Fibroblast of villous mesenchyme (primary cell): ENCODE measurements at places on chromosomes 2 and 18.

DNA sequence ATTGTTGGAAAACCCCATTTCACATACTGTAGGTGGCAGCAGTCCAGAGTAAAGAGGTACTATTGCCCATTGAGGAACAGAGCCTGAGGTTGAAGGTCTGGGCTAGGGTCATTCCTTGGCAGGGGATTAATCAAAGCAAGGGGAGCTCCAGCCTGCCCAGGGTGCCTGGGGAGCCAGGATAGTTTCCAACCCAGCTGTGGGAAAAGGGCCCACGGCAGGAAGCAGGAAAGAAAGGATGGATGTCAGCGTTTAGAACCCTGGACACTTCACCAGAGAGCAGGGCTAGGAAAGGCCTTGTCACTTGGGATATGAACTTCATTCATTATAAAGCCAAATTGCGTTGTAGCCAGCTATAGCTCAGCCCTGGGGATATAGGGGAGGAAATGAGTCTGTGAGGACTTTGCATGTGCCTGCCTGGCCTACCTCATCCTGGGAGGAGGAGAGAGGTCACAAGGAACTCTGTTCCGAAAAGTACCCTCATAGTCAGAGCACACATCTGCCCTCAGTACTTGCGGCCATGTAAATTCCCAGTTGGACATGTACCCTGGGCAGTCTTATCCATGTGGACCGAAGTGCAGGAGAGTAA, 140.2 kb upstream of the COPS8 start:
- DNase-seq = no peak

- DNase-seq = no peak
These were observed 257.7 kb downstream of the LOXHD1 start for GRCh38 chr18:46399303-46399702.

- peak; percentile 44 for DNase-seq
These were observed 310.9 kb upstream of the COL3A1 start for GRCh38 chr2:188663301-188663700.

- no peak for DNase-seq
These were observed 32.6 kb downstream of the MAP2 start for GRCh38 chr2:209456489-209456888.

- DNase-seq = no peak
These were observed at the start of gene CHST9 for GRCh38 chr18:27185025-27185763. Gene CHST9, minus strand, starts transcription at chr18:27185308. Its CDS starts 42,499 bp downstream, at chr18:27142809.

- DNase-seq = no peak
These were observed 92.3 kb upstream of the RANBP2 start for GRCh38 chr2:108626995-108627394.

GRCh38 chr2:190834890-190835208, 45.8 kb upstream of the GLS start:
- DNase-seq = no peak

DNA sequence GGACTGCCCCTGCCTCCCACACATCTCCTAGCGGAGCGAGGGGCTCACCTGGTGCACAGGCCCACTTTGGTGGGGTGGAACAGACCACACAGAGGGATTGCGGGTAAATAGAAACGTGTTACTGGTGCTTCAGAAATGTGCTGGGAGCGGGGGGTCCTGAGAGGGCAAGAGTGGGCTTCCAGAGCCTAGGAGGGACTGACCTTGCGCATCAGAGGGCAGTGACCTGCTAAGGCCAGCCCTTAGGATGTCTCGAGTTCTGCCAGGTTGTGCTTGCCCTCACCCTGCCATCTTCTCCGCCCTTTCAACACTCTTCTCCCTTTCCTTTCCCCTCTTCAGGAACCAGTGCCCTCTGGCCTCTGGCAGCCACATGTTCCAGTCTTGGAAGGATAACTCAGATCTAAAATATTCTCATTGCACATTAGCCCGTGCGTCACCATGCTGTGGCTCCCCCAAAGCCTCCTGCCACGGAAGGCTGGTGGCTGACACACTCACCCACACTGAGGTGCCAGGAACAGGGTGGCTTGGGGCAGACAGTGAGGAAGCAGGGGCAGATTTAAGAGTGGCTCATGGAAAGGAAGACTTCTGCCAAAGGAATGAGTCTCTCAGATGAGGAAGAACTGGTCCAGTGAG, 89.6 kb downstream of the MCFD2 start:
- peak; percentile 61 for DNase-seq

DNA sequence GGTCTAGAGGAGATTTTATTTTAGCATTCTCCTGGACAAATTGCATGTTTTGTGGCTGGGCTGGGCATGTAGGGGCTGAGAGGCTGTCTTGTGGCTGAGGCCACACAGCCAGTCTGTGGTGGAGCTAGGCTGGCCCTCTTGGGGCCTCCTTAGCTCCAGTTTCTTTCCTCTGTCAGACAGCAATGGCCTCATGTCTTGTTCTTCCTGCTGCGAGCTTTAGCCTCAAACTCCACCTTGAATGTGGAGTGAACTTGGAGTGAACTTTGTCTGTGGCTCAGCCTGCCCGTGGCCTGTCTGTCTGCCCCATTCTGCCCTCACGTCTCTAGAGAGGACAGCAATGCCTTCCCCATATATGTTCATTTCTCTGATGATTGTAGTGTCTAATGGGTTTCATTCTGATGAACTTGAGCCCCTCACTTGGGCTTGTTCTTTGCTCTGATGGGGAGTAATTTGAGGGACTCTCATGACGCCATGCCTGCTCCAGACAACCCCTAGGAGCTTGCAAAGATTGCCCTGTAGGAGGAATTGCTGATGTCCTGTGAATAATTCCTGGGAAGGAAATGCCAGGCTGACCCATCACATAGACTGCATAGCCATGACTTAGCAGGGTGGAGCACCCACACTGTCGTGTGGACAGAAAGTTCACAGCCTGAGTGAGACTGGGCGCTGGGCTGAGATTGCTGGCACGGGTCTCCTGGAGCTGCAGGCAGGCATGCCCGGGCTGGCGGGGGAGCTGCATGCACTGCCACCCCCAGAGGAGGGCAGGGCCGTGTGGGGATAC, 42.6 kb downstream of the ASAP2 start:
- DNase-seq = peak; percentile 75

- no peak for DNase-seq
These were observed 373.6 kb upstream of the TRIB2 start for GRCh38 chr2:12343141-12343540.

- DNase-seq = no peak
These were observed 202.4 kb downstream of the KLHL29 start for GRCh38 chr2:23587341-23587880.

DNA sequence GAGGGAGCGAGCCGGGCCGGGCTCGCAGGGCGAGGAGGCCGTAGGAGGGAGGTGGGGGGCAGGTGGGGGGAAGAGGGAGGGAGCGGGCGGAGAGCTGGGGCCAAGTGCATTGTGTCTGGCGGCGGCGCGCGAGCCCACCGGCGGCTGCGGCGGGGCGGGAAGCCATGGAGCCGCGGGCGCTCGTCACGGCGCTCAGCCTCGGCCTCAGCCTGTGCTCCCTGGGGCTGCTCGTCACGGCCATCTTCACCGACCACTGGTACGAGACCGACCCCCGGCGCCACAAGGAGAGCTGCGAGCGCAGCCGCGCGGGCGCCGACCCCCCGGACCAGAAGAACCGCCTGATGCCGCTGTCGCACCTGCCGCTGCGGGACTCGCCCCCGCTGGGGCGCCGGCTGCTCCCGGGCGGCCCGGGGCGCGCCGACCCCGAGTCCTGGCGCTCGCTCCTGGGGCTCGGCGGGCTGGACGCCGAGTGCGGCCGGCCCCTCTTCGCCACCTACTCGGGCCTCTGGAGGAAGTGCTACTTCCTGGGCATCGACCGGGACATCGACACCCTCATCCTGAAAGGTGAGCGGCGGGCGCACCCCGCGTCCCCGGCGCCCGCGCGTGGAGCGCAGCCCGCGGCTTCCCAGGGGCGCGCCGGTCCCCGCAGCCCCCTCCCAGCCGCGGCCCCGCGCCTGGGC, at the start of gene TMEM178A:
Gene TMEM178A (plus strand): TSS at position 107 of the 680 bp plus-strand sequence. CDS start 58 bp downstream, at position 165.
- DNase-seq = peak; percentile 4
